ENCODE measurements at places on chromosomes 1 and 21.
A peak's percentile ranks its signal among the peaks of the same experiment; 100 is the strongest.

- DNase-seq = no peak
Observed at GRCh38 chr1:236875975-236876374, 80.9 kb downstream of the MTR start.

- DNase-seq = no peak
Observed at GRCh38 chr1:9553736-9554144, 14.5 kb downstream of the SLC25A33 start.

DNA sequence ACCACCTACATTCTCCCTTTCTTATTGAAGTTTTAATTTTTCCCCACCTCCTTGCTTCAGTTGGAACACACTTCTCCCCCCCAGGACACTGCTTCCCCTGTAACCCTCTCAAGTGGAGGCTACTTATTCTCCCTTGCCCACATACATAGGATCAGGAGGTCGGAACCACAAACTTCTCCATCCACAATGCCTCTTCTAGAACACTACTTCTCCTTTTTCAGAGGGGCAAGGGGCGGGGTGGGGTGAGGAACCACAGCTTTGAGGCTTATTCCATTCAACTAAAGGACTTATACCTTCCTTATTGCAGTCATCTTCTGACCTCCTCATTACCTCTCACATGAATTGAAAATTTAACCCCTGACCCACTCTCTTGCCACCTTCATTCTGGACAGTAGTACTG lies 81.3 kb downstream of the NEK7 start:
- DNase-seq = no peak

DNA sequence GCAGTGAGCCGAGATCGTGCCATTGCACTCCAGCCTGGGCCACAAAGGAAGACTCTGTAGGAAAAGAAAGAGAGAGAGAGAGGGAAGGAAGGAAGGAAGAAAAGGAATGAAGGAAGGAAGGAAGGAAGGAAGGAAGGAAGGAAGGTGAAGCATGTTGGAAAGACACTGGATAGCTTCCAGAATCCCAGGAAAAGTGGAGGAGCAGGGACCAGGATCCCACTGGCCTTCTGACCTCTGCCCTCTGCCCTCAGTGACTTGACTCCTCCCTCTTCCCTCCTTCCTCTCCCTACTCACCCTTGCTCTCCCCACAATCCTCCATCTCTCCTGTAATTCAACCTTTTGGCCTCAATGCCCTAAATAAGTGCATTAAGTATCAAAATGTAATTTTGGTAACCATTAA lies 4.1 kb upstream of the UTS2 start:
- no peak for DNase-seq

- DNase-seq = no peak
Observed at GRCh38 chr21:35615325-35615724, 445.0 kb downstream of the SETD4 start.

DNA sequence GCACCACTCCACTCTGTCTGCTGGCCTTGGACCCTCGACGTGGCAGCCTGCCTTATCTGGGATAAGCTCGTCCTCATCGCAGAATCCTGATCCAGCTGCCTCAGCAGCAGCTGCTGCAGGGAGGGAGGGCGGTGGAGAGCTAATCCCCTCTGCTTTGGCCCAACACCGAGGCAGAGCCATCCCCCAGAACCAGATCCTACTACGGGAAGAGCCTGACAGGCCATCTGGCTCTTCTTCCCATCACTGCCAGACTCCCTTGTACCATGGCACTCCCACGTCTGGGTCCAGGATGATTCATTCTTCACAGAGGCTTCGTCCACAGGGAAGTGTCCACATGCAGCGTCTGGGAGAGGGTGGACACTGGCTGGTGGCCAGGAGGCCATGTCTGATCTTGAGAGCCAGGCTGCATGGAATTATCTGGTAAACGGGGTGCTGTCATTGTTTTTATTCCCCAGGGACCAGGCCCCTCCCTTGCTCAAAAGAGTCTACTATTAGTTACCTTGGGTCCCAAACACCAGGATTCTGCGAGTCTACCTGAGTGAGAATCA lies 14.6 kb upstream of the PKP1 start:
- no peak for DNase-seq

DNA sequence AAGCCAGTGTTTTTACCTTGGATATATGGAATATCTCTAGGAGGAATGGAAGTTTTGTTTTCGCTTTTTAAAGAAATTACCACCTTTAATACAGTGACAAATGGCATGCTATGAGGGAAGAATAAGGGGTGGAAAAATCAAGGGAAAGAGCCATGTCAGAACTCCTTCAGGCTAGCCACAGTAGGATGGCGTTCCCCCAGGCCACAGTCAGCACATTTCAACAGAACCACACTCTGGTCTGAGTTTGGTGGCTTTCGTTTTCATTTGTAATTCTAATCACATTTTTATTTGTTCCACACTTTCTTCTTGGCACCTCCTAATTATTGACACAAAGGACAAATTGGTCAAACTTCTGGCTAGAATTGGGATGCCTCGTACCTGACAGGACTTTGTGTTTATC lies 60.3 kb upstream of the RCOR3 start:
- no peak for DNase-seq

DNA sequence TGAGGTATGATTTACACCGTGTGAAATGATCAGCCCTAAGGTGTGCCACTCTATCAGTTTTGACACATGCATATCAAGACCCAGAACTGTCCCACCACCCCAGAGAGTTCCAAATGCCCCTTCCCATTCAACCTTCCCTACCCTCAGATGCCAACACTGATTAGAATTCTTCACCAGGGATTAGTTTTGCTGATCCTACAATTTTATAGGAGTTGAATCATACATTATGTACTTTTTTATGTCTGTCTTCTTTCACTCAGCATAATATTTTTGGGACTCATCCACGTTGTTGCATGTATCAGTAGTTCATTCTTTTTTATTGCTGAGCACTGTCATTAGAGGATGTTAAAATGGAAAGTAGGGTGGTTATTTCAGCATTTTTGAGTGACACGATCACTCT lies 178.3 kb downstream of the ZSCAN20 start:
- no peak for DNase-seq

DNA sequence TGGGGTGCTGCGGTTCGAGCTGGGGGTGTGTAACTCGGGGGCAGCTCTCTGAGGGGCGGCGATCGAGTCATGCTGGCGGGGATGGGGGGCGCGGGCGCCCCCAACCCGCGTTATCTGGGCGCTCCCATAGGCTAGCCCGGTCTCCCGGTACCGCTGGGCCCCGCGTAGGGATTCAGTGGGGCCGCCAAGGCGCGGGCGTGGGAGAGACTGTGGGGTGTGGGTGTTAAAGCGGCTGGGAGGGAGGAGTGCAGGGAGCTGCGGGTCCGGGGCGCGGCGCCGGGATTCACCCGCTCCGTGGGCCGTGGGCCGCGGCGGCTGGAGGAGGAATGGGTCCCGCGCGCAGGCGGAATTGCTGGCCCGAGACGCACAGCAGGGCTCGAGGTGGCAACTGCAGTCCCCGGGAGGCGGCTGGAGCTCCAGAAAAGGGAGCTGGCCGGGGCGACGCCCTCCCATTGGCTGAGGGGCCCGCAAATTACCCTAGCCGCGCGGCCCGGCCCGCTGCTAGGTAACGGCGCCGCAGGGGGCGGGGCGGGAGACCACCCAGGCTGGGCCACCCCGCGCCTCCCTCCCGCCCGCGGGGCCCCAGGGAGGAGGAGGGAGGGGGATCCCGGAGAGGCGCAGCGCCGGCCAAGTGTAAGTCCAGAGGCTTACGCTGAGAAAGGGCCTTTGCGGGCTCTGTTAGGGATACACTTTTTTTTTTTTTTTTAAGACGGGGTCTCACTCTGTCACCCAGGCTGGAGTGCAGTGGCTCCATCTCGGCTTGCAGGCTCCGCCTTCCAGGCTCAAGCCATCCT lies at the start of gene PTCH2:
Gene PTCH2 (minus strand): TSS at position 392 of the 794 bp plus-strand sequence. CDS start 321 bp downstream, at position 71.
- peak; percentile 99 for DNase-seq

DNA sequence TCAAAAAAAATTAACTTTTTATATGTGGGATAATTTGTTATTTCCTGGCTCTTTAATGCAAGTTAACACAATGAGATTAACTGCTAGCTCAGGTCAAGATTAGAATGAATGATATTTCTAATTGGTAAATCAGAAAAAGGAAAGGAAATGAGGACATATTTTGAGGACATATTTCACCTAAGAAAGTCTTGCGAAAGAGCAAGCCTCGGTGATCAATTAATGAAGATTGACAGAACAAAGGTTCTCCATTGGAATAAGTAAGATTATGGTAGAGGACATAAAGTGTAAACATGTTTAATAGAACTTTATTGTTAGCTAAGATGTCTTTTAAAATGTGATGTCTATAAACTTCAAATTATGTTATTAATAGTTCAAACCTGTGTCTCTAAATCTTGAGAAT lies 1617.8 kb downstream of the KCNT2 start:
- DNase-seq = no peak

- no peak for DNase-seq
Observed at GRCh38 chr1:227432981-227433380, 114.7 kb upstream of the CDC42BPA start.

DNA sequence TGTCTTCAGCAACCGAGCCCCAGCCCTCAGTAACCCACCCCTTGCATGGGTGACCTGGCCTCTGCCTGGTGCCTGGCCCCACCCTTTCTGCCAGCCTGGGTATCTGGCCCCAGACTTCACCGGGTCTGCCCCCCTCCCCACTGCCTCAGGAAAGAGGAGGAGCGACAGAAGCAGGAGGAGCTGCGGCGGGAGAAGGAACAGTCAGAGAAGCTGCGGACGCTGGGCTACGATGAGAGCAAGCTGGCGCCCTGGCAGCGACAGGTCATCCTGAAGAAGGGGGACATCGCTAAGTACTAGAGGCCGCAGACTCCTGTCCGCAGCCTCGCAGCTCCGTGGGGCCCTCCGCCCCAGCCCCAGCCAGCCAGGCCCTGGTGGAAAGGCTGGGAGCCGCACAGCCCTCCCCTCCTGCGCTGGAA lies 6.1 kb downstream of the TNFRSF25 start:
- peak; percentile 91 for DNase-seq

- no peak for DNase-seq
Observed at GRCh38 chr1:26338670-26339069, 15.3 kb downstream of the CRYBG2 start.

- DNase-seq = peak; percentile 85
Observed at GRCh38 chr1:151993734-151994496, at the start of gene S100A10. Gene S100A10, minus strand, starts transcription at chr1:151993859. Its CDS starts 7,629 bp downstream, at chr1:151986230.

DNA sequence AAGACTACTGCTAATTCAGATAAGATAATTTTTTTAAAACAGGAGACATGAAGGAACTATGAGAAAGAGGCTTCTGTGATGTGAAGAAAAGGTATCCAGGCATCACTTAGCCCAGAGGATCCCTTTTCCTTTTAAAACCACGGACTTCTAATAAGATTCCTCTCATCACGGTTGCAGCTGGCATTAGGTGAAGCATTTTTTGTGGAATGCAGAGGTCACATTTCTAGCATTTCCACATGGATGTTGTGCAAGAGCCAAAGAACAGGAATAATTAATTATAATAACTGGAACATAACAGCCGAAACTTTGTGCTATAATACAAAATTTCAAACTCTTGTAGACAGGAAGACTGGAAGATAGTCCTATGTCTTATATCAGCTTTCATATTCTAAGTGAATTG lies 27.6 kb downstream of the CYP2J2 start:
- no peak for DNase-seq

DNA sequence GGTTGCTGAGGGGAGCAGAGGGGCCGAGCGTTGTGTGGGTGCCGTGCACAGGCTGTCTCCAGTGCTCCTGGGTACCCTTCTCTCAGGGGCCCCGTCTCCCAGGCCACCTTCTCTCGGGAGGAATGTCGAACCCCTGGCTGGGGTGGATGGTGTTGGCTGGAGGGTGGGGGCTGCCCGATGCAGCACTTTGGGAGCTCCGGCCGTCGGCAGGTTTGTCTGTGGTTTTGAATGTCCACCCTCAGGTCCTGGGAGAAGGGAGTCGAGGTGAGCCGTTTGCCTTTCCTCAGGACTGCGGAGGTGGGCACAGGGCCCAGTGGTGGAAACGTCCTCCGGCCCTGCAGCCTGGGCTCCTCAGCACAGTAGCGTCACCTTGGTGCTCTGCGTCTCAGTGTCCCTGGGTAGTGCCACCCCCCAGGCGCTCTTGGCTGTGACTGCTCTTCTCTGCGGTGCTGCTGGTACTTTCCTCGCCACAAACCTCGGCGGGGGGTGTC lies 14.5 kb downstream of the SLX9 start:
- DNase-seq = no peak

GRCh38 chr1:2203671-2204414 lies 9.3 kb upstream of the FAAP20 start:
- no peak for DNase-seq

DNA sequence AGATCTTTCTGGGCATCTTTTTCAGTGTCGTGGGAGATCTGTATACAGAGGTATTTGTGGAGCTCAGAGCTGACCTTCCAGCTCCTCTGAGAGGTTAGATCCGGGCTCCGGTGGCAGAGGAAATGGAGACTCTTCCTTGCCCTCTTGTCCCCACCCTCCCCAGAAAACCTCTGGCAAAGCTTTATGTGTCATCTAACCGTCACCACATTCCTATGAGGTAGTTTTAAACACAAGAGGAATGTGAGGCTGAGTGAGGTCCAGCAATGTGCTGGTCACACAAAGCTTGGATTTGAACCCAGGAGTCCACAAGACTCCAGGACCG lies 1.2 kb downstream of the CD160 start:
- DNase-seq = no peak

GRCh38 chr1:59738152-59738551 lies 76.6 kb upstream of the HOOK1 start:
- DNase-seq = no peak

DNA sequence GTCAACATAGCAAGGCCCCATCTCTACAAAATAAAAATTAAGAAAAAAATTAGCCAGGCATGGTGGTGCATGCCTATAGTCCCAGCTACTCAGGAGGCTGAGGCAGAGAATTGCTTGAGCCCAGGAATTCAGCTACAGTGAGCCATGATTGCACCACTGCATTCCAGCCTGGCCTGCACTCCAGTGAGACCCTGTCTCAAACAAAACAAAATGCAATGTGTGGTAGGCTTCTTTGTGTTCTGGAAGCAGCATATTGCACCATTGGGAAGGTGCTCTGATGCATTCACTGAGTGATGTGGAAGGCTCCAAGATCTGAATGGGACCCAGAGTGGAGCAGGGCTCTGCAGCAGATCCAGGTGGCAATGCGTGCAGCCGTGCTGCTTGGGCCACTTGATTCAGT lies 99.6 kb upstream of the COG2 start:
- DNase-seq = no peak

GRCh38 chr1:65795311-65795710 lies 2.6 kb downstream of the PDE4B start:
- no peak for DNase-seq

- no peak for DNase-seq
Observed at GRCh38 chr1:243294723-243295121, 38.9 kb downstream of the SDCCAG8 start.

GRCh38 chr1:20431176-20431460 lies 54.9 kb downstream of the CAMK2N1 start:
- no peak for DNase-seq

DNA sequence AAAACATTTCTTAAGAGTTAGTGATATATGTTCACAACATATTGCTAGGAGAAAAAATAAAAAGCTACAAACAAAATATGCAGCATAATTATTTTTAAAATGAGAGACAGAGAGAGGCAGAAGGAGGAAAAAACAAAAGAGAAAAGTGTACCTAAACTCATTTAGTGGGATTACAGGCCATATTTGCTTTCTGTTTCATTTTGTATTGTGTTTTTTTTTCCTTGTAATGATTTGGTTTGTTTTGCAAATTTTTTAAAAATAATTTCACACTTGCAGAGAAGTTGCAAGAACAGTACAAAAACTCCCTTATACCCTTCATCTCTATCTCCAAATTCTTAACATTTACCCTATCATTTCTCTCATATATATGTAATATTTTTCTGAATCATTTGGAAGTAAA lies 65.0 kb downstream of the LBR start:
- no peak for DNase-seq

GRCh38 chr1:22216210-22216883 lies 73.5 kb upstream of the WNT4 start:
- DNase-seq = no peak

Measured in H7 (cell line).